ENCODE measurements at places on chromosomes 11 and 22. TPM values are rescaled to one million over a fixed set of nuclear protein-coding genes. Genes with fewer than 3 reads are reported as not detected.

DBX1 gene
- not detected for total RNA-seq

RAG2 gene
- not detected for total RNA-seq

NRXN2 gene
- not detected for total RNA-seq

AQP11 gene
- total RNA-seq: 0.65 TPM

HTATIP2 gene
- total RNA-seq: 45.9 TPM

ADAMTS15 gene
- total RNA-seq: 20.4 TPM

HBB gene
- not detected for total RNA-seq

FAM83F gene
- not detected for total RNA-seq

PATE1 gene
- not detected for total RNA-seq

CASP5 gene
- total RNA-seq: not detected

LINC01488 gene
- not detected for total RNA-seq

HBG1 gene
- total RNA-seq: not detected

EED gene
- total RNA-seq: 11.2 TPM

MCHR1 gene
- total RNA-seq: 0.13 TPM

ELMOD1 gene
- total RNA-seq: not detected

CST6 gene
- total RNA-seq: 22.1 TPM

TEX12 gene
- total RNA-seq: not detected

TNNT3 gene
- 12.1 TPM for total RNA-seq

C11orf91 gene
- not detected for total RNA-seq

GAL gene
- total RNA-seq: 31.7 TPM

ST14 gene
- total RNA-seq: 0.32 TPM

CCDC188 gene
- total RNA-seq: not detected

PATE2 gene
- not detected for total RNA-seq

TMEM126A gene
- total RNA-seq: 42.4 TPM

TRIM49 gene
- not detected for total RNA-seq

SLC16A8 gene
- not detected for total RNA-seq

SLC5A12 gene
- total RNA-seq: not detected

DEFB131B gene
- total RNA-seq: not detected

TMPRSS13 gene
- not detected for total RNA-seq

MS4A6A gene
- total RNA-seq: not detected

MEI1 gene
- total RNA-seq: not detected

OR6T1 gene
- not detected for total RNA-seq

Measured in epithelial cell of alveolus of lung (primary cell).